Activated CD8-positive, alpha-beta memory T cell treated with anti-CD3 and anti-CD28 coated beads for 1 hour (primary cell): ENCODE measurements at places on chromosomes 6 and 20.

GRCh38 chr6:146770965-146771735 lies 172.4 kb downstream of the ADGB start:
- no peak for DNase-seq

- no peak for DNase-seq
Measured at GRCh38 chr6:101747160-101747559, 353.7 kb downstream of the GRIK2 start.

- no peak for DNase-seq
Measured at GRCh38 chr6:104014163-104014959, 845.4 kb downstream of the HACE1 start.

DNA sequence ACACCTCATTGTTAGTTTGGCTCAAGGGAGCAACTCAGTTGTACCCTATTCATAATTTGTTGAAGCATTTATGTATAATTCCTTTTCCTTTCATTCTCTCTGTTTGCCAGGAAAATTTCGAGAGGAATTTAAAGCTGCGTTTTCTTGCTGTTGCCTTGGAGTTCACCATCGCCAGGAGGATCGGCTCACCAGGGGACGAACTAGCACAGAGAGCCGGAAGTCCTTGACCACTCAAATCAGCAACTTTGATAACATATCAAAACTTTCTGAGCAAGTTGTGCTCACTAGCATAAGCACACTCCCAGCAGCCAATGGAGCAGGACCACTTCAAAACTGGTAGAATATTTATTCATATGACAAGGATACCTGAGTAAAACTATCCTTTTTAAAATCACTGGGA lies 45.2 kb upstream of the GFRAL start:
- no peak for DNase-seq

- DNase-seq = no peak
Measured at GRCh38 chr6:134851548-134851947, 98.4 kb downstream of the ALDH8A1 start.

DNA sequence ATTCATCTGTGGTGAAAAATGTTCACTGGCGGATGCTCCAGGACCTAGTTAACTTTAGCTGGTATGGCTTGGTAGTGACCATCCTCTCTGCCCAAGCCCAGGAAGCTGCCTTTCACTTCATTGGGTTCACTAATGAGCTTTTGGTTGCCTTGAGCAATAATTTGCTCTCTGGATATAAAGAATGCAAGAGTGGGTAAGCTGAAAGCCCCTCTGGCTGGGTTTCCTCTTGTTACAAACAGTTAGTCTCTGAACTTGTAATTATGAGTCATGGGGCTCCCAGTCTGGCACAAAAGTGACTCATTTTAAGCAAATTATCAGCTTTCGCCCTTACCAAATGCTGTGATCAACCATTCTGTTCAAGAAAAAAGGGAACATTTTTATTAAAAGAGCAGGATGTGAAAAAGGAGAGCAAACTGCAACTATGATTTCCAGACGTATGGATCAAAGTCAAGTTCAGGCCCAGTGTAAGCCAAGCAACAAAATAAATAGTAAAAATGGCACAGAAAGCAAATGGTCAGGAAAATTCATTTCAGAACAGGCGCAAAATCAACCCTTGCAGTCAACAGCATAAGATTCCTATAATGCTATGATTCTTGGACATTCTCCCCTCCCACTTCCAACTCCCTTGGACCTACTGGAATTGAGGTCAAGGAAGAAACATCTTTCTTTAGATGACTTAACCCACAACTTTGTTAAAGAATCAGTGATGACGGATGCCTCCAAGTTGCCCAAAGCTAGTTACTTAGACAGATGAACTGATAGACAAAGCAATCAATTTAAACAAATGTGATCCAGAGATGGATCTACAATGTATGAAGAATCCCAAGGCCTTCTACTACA lies 130.0 kb upstream of the KCNK16 start:
- DNase-seq = no peak

DNA sequence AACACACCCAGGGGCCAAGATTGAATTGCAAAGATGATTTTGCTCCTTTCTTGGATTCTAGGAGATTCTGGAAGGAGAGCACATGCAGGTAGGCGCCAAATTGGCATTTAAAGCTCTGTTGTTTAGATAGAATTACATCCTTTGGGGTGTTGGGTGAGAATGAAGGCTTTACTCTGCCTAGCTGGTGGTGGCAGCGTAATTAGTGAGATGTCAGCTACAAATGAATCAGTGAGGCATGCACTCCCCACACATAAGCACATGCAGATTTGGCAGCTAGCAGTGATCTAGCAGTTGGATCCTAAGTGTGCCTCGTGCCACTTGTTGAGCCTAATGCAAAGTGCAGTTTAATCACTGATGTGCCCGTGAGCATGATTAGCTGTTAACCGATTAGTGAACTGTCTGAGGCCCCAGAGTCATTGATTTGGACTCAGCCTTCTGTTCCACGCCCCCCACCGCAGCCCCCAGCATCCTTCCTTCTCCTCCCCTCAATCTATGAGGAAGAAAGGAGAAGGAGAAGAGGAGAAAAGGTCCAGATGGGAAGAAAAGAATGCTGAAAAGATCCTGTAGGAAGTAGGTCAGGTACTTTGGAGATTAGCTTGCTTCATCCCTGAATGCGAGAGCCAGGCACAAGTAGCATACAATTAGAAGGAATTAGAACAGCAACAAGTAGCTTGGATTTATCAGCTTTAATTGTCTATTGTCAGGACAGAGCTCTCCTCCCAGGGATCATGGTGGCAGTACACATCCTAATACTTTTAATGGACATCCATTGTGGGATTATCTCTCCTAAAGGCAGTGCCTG lies 6.0 kb upstream of the PRDM1 start:
- DNase-seq = no peak
